Stimulated activated naive B cell treated with anti-CD40 and anti-IgM and Interleukin-4, amounts not matched to agents 10 μg/mL and 1 μg/mL and 100 μg/mL, for 72 hours (primary cell): ENCODE measurements at places on chromosomes 2 and 18.

- DNase-seq = no peak
Observed at GRCh38 chr2:43005245-43005974, 213.0 kb upstream of the HAAO start.

DNA sequence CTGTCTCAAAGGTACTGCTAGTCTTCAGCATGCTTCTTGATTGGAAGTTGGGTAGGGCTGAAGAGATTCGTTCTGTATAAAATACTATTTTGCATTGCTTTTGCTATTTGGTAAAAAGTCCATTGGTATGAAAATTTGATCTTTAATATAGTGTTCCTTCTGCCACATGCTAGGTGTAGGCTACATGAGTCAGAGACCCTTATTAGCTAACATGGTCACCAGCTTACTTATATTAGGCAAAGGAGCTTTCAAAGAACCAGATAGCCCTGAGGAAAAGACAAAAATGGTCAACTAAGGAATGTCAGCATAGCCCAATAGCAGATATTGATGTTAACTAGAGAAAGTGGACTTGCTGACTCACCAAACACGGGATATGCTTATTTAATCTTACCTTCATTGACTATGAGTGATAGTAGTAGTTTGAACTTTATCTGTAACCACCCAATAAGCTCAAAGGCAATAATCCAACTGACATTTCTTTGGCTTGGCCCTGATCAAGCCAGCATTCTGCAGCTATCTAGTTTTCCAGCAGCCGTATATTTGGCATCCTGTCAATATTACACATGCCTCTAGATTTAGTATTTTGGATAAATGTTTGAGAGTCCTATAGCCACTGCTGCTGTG is 110.0 kb downstream of the TPGS2 start:
- DNase-seq = no peak

DNA sequence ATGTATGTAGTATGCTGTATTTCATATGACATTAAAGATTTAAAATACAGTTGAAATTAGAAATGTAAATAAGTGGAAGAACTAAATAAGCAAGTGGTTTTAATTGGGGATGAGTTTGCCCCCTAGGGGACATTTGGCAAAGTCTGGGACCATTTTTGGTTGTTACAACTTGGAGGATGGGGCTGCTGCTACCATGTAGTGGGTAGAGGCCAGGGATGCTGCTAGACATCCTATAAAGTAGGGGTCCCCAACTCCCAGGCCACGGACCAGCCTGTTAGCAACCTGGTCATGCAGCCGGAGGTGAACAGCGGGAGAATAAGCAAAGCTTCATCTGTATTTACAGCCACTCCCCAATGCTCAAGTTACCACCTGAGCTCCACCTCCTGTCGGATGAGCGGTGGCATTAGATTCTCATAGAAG is 27.9 kb upstream of the ASNSD1 start:
- no peak for DNase-seq

DNA sequence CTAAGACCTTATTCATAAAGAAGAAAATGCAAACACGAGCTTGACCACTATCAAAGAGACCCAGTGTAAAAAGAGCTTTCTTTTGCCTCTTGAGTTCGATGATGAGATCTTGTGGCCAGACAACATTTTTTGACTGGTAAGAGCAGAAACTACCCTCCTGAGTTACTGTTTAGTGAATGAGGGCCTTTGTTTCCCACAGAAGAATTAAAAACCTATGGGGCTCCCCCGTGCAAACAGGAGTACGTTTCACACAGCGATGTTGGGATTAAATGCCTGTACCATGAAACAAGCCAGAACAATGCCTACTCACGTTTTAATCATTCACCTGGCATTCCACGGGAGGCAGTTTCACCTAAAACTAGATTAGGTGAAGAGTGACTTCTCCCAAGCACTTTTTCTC is 36.0 kb downstream of the MYCN start:
- no peak for DNase-seq

- DNase-seq = no peak
Observed at GRCh38 chr2:14826518-14826917, 194.0 kb downstream of the LRATD1 start.

- DNase-seq = no peak
Observed at GRCh38 chr2:184589261-184589660, 9.1 kb upstream of the ZNF804A start.

- DNase-seq = no peak
Observed at GRCh38 chr18:70462078-70462439, 173.2 kb downstream of the SOCS6 start.

- no peak for DNase-seq
Observed at GRCh38 chr2:186328838-186329237, 157.2 kb upstream of the ZC3H15 start.

DNA sequence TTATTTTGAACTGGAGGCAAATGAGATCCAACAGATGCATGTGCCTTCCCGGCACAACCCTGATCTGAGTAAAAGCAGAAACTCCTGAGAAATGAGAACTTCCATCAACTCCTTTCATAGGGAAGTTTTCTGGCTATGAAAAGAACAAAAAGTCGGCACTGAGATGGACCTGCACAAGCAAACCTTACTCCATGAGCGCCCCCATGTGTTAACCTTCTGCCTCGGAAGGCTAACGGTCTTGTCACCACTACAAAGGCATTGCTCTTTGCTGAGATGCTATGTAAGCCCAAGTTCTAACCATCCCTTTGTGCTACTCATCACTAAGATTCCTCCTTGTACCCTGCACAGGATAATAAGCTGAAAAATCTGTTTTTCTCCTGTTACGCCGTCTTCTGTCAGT is 57.3 kb upstream of the SULT1C3 start:
- no peak for DNase-seq
